CD4-positive, alpha-beta memory T cell (primary cell): ENCODE measurements at places on chromosomes 11 and 22. TPM values are rescaled to one million over a fixed set of nuclear protein-coding genes. Genes with fewer than 3 reads are reported as not detected.

Gene OR51S1
- not detected for total RNA-seq

Gene DNAJB7
- not detected for total RNA-seq

Gene STT3A
- total RNA-seq = 138 TPM

GRCh38 chr11:35605706-35606105, 12.6 kb upstream of the FJX1 start:
- DNase-seq = no peak

DNA sequence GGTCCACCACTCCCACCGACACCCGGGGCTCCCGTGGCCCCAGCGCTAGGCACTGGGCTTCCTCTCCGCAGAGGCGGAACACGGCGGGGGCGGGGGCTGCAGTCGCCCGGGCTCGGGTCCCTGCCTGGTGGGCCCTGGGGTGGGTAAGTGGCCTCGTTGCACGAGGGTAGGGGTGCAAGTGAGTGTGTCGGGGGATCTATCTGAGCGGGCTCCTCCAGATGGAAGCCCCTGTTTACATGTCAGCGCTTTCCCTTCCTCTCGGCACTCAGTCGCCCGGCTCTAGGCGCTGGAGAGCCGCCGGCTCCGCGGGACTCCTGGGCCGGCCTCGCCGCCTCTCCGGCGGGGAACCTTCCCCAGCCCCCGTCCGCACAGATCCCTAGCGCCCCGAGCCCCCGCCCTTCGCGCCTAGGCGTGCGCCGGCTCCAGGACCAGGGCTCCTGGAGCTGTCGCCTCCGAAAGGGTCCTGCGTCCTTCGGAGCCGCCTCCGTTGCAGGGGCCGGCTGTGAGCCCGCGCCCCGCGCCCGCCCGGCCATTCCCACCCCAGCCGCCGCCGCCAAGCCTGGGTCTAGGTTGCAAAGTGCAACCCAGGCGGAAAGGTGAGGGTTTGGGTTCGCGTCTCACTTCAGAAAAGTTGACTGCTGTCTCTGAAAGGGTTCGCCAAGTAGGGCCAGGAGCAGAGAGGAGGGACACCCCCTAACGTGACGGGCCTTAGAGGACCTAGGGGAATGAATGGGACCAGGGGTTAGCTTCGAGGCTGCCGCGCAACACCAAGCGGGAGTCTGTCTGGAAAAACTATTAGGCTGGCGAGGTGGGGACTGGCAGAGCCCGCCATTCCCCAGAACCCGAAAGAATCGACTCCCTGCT, 978 bp downstream of the FLI1 start:
- DNase-seq = peak; percentile 55
